Stimulated activated CD8-positive, alpha-beta memory T cell treated with anti-CD3 and anti-CD28 coated beads, Interleukin-15, amount 100 ng/mL, for 48 hours (primary cell): ENCODE measurements at places on chromosomes 7 and 10.

DNA sequence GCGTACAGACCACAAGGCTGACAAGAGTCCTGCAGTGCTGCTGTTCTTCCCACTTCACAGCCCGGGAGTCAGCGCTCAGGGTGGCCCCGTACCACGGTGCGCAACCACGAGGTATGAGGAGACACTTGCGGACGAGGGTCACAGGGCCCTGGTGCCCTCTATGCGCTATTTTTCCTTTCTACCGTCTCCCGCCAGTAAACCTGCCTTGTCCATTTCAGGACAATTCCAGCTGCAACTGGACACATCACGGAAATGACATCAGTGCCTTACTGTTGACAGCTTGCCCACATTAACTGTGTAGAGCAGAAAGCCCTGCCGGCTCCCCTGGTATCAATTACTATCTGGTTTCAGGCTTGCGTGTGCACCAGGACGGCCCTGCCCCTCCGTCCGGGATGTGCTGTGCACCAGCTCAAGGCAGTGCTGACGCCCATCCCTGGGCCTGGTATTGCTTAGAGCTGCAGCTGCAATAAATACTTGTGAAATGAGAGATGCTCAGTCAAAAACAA lies 65.1 kb downstream of the ZRANB1 start:
- no peak for DNase-seq

- no peak for DNase-seq
Measured at GRCh38 chr10:103967448-103968071, 620 bp downstream of the SLK start.

DNA sequence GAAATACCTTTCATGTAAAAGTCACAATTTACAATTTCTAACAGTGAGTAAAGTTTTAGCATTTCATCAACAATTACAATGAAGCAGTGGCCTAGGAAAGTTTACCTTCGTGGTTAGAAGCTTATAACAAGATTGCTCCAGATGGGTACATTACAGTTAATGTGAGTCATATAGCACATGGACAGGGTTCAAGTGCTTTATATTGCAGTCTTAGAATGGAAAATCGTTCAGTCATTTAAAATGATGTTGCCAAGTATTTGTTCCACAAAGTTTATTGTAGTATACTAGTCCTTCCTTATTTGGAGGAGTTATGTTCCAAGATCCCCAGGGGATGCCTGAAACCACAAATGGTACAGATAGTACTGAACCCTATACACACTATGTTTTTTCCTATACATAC lies 174.6 kb upstream of the TARP start:
- no peak for DNase-seq

- no peak for DNase-seq
Measured at GRCh38 chr10:49375611-49376010, 20.3 kb downstream of the DRGX start.

DNA sequence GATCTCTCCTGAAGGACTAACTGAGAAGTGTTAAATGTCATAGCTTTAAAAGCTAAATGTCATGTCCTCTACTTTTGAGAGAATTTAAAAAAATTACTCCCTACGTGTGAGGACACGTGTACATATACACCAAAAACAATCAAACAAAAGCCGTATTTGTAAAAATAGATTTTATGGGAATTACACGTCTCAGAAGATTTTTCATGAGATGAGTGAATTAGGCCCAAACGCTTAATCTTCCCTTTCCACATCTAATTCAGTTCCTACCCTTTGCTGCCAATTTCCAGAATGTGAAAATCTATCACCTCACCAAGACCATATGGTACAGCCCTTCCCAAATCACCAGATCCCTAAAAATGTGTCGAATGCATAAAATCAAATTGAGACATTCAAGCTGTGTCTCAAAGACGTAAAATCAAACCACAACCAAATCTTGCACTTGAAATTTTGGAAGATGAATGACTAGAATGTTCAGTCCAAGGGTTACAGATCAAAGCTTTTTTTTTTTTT lies 1.0 kb upstream of the CTTNBP2 start:
- DNase-seq = no peak

DNA sequence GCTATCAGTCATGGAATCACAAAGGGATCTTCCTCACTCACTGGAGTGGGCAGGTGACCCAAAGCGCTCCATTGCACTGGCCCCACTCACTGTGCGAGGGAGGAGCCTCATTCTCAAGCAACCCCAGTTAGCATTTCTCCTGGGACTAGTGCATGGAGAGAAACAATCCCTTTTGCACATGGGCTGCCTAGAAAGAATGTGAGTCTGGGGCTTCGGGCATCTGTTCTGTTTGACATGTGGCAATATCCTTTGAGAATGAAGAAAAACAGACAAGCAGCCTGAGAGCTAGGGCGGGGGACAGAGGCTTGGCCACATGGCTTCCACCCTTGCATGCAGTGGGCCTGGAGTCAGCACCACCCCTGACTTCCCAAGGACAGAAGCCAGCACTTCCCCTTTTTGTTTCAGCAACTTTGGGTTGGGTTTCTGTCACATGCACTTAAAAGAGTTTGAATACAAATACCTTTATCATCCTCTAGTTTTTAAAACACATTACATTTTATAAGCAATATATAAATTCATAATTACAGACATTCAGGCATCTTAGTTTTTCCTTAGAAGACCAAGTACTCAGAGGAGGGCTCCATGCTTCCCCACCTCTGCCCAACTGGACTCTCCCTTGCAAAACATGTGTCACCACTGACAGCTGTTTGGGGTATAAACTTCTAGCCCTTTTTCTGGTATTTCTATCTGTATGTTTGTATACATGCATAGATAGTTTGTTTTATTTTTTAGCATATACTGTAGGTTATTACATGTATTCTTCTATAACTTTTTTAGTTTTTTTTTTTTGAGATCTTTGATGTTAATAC lies 73.8 kb downstream of the RBM20 start:
- no peak for DNase-seq

GRCh38 chr7:142000244-142000643 lies 4.6 kb downstream of the MGAM start:
- DNase-seq = no peak

DNA sequence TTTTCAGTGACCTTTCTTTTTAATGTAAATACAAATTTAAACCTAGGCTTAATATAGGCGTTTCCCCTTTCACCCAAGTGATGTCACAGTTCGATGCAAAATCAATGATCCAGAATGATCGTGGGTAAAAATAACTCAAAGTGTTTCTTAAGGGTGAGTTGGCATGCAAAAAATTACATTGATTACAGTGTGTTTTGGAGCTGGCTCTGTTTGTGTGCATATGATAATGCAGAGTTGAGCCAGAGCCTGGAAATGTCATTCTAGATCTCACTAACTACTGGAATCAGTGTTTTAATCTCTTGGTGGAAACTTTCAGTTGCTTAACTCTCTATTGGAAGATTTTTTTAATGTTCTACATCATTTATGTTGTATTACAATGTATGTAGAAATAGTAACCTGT lies 72.5 kb upstream of the MXI1 start:
- no peak for DNase-seq

GRCh38 chr7:137328373-137329120 lies 15.0 kb downstream of the PTN start:
- no peak for DNase-seq

GRCh38 chr10:22429981-22430421 lies 84.7 kb downstream of the SPAG6 start:
- no peak for DNase-seq

DNA sequence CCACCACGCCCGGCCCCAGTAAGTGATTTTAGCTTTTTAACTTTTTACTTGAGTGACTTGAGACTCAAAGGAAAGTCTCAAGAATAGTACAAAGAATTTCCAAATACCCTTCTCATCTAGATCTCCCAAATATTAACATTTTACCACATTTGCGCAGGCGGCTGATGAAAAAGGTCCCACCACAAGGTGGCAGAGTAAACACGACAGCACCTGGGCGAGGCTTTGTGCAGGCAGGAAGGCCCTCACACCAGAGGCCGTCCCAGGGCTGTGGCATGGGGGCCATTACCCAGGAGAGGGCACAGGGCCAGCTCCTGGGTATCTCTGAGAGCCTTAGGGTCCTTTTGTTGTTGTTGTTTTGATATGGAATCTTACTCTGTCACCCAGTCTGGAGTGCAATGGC lies 50.0 kb upstream of the WIPI2 start:
- no peak for DNase-seq

- no peak for DNase-seq
Measured at GRCh38 chr7:22123139-22123538, 177.4 kb upstream of the CDCA7L start.

- DNase-seq = no peak
Measured at GRCh38 chr10:1609648-1609970, 127.7 kb downstream of the ADARB2 start.

DNA sequence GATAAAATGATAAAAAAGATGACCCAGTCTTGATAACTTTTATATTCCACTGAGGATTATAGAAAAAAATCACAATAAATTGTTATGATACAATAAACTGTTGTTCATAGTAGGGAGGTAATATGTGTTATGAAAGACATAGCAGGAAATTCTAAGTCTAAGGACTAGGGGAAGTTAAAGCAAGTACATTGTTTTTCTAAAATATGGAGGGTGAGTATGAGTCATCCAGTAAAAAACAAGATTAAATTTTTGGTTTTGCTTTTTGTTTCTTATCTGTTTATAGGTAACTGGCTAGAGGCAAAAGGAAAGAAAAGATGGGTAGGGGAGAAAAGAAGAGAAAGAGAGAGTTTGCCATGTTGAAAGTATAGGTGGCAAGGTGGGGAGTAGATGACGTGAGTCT lies 188.4 kb downstream of the POLR1F start:
- DNase-seq = no peak
